Activated CD8-positive, alpha-beta memory T cell treated with anti-CD3 and anti-CD28 coated beads for 48 hours (primary cell): ENCODE measurements at places on chromosomes 6 and 20.

DNA sequence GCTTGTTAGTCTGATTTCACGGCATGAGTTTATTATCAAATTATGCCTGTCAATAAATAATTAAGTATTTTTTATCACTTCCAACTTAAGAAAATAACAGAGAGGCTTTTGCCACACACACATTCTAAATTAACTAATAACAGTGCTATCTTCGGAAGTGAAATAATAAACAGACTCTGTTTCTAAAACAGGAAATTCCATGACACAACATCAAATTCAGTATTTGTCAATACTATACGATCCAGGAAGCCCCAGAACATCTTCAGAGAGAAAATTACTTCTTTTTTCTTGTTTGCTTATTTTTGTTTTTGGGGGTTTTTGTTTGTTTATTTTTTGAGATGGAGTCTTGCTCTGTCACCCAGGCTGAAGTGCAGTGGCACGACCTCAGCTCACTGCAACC, 150.7 kb upstream of the PRDM1 start:
- DNase-seq, result no peak

GRCh38 chr20:3307078-3307477, 68.1 kb upstream of the SLC4A11 start:
- DNase-seq, result no peak

GRCh38 chr6:3312604-3313231, 54.0 kb downstream of the PSMG4 start:
- no peak for DNase-seq

GRCh38 chr6:102298051-102298450, 904.5 kb downstream of the GRIK2 start:
- DNase-seq, result no peak

DNA sequence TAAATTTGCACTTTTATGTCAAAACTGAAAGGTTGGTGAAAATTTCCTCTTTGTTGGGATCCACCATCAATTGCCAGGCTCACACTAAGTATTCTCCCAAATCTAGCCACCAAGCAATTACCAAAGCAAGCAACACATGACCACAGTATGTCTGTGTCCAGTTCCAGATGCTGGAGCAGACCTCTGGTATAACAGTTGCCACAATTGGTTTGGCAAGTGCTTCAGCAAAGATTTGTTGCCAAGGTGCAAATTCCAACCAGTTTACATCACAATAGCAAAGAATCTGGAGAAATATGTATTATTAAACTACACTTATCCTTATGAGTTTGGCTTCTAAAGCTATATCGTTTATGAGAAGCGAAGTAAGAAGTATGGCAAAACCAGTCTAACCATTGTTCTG, 6.4 kb downstream of the GTF2H5 start:
- no peak for DNase-seq

DNA sequence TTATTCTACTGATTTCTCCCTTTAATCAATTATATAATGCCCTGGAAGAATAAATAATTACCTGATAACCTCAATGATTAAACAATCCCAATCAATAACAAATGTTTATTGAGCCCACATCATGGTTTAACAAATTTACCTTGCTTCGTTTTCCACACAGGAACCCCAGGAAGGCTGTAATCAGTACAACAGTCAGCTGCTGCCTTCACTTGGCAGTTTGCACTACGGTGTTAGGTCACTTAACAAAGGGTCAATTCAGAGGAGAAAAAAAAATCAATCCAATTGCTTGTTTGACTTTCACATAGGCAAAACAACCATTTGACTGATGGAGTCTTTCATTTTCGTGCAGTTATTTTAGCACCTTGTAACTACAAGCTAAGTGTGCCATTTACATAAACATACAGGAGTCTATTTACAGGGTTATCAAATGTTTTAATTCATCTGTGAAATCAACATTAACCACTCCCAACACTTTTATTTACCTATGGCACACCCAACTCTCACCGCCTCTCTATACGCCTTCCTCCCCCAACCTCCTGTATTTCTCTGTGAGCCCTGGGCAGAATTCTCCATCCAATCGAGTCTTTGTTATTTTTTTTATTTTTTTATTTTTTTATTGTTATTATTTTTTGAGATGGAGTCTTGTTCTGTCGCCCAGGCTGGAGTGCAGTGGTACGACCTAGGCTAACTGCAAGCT, 140.4 kb upstream of the TAB2 start:
- DNase-seq, result no peak

GRCh38 chr6:81511423-81511822, 241.1 kb downstream of the TENT5A start:
- DNase-seq, result no peak
